ENCODE measurements at places on chromosomes 1 and 21.

DNA sequence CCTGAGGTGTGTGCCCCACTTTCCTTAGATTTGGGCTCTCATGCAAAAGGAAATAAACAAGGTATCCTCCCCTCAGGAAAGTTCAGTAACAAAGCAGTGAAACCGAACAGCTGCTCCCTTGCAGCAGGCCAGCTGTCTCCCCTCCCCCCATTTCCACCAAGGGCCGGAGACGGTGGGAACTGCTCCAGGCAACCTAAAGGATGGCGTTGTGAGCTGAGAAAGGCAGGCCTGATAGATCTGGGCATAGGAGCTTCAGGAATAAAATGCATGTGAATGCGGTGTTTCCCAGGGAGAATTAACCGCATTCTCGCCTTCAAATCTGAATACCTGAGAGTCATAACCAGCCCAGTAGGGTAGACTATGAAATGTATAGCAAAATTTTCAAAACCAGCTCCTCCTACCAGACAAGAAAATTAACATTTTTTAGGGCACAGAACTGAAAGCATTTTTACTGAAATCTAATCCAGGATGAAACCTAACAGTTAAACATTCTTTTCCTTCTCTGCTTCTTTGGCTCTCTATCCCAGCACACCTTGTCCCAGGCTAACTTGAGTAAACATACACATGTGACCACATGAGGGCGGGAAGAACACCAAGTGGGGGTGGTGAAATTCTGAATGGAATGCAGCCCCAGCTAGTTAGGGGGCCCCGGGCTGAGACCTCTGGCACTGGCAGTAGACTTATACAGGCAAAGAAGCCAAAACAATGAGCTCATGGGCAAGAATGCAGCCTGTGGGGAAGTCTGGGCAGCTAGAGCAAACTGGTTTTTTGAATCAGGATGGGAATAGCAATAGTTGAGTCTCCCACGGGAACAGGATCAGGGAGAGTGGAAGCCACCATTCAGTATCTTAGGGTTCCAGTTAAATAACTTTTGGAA is 11.5 kb downstream of the MCL1 start:
- DNase-seq = no peak

DNA sequence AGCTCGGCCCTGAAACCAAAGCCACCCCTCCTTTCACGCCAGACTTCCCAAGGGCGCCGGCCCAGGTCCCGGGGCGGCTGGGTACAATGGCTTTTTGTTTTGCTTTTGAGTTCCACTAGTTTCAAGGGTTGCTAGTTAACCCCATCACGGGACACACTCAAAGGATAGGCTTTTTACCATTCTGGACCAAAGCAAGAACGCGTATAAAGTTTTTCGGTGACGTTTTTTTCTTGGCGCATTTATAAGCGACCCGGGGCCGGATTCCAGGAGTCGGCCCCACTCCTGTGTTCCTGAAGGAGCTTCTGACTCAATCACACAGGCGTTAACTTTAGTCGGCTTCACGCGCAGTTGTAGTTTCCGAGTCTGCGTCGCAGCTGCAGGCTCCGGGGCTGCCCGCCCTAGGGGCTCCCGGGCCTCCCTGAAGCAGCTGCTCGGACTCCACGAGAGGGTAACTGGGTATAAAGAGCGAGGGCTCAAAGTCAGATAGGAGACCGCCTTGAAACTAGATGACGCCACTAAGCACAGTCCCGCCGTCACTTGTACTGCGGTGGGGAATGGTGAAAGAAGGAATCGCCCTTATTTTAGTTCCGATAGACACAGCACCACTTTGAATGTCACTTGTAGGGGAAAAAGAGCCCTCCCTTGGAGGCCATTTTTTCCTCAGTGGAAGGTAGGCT is 707 bp upstream of the KLHL21 start:
- DNase-seq = peak; percentile 29

GRCh38 chr1:198030682-198031081 is 113.5 kb downstream of the LHX9 start:
- DNase-seq = no peak

- DNase-seq = no peak
Measured at GRCh38 chr1:170520601-170521000, 11.4 kb upstream of the GORAB start.

DNA sequence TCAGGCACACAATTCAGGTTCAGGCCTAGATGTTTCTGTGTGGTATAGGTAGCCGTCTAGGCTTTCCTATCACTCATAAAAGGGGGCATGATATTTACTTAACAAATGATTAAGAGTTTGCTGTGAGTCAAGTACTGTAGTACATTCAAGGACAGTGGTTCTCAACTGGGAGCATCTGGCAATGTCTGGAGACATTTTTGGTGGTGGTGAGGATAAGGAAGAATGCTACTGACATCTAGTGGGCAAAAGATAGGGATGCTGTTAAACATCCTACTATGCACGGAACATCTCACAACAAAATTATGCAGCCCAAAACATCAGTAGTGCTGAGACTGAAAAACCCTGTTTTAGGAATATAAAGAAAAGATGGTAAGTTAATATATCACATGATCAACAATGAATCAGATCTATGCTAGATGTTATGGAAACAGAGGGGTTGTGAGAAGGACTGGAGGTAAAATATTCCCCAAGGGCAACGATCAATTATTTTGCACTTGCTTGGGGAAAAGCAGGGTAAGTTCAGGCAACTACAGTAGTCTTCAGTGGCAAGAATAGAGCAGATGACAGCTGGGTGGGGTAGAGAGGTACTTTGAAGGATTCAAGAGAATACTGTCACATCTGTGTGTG is 4.9 kb downstream of the DNTTIP2 start:
- DNase-seq = no peak

DNA sequence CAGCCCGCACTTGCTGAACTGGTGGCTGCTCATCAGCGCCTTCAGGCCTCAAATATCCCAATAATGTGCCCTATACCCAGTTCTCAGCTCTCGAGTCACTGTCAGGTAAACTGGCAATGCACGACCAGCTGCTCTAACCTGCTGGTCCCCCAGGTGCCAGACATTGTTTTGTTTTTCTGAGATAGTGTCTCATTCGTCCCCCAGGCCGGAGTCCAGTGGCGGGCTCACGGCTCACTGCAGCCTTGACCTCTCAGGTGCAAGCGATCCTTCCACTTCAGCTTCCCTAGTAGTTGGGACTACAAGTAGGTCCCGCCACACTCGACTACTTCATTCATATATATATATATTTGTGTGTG is 1.0 kb upstream of the NADK start:
- DNase-seq = no peak

GRCh38 chr1:44681905-44682882 is 7.7 kb downstream of the ARMH1 start:
- no peak for DNase-seq
